Activated naive CD4-positive, alpha-beta T cell treated with anti-CD3 and anti-CD28 coated beads, Interleukin-2, amount 50 U/mL, for 72 hours (primary cell): ENCODE measurements at places on chromosomes 7 and 10. TPM values are rescaled to one million over a fixed set of nuclear protein-coding genes. Genes with fewer than 3 reads are reported as not detected.

TBL2 gene
- 33.3 TPM for total RNA-seq

PON1 gene
- not detected for total RNA-seq

LRRD1 gene
- not detected for total RNA-seq

CLDN3 gene
- not detected for total RNA-seq

SUV39H2 gene
- total RNA-seq, result 34.0 TPM

VAX1 gene
- not detected for total RNA-seq

KIAA1549 gene
- 1.2 TPM for total RNA-seq

CPA1 gene
- total RNA-seq, result not detected

ABCB4 gene
- not detected for total RNA-seq

GNAT3 gene
- not detected for total RNA-seq

HYCC1 gene
- total RNA-seq, result 18.3 TPM

VGF gene
- total RNA-seq, result not detected

PILRA gene
- 0.84 TPM for total RNA-seq

LLCFC1 gene
- not detected for total RNA-seq

CEP55 gene
- 85.1 TPM for total RNA-seq

NUTM2D gene
- total RNA-seq, result 0.20 TPM

POT1 gene
- total RNA-seq, result 52.7 TPM
